ENCODE measurements at places on chromosomes 6 and 20.
A peak's percentile ranks its signal among the peaks of the same experiment; 100 is the strongest.

GRCh38 chr6:128499079-128499731, 21.2 kb downstream of the PTPRK start:
- no peaks in the 10 kb centered on the region for H3K27me3 ChIP-seq
- no peak overlapping the region for H3K4me3 ChIP-seq
- no peaks in the 10 kb centered on the region for H3K4me1 ChIP-seq
- no peak for DNase-seq
- no peak overlapping the region for H3K27ac ChIP-seq
- H3K36me3 ChIP-seq, result no peaks in the 10 kb centered on the region

GRCh38 chr6:117483004-117483644, 650 bp downstream of the DCBLD1 start:
- no peaks in the 10 kb centered on the region for H3K36me3 ChIP-seq
- peak overlapping the region; percentile 77 for H3K4me3 ChIP-seq
- peaks cover 17% of the 10 kb centered on the region for H3K4me1 ChIP-seq
- DNase-seq, result peak; percentile 22
- peaks cover 39% of the 10 kb centered on the region for H3K27me3 ChIP-seq
- H3K27ac ChIP-seq, result no peak overlapping the region

DNA sequence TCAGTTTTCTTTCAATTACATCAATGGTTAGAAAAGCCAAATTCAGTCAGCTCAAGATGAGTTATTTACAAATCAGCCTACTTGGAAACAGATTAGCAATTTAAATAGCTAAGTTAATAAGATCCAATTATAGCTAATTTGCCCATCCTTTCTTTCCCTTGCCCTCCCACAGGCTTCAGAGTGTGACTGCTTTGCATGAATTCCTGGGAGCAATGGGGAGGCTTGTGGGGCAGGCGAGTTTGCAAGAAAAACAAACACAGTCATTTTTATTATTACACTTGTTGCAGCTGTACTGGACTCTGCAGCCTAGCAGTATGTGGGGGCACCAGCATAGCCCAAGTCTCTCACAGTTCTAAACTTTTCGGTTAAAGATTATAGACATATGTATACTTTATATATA, 219.0 kb downstream of the NKAIN2 start:
- no peak for DNase-seq
- no peaks in the 10 kb centered on the region for H3K27me3 ChIP-seq
- H3K27ac ChIP-seq, result no peak overlapping the region

GRCh38 chr20:43838703-43839060, 76.0 kb upstream of the TOX2 start:
- H3K36me3 ChIP-seq, result no peaks in the 10 kb centered on the region
- H3K27me3 ChIP-seq, result no peaks in the 10 kb centered on the region
- H3K4me3 ChIP-seq, result no peak overlapping the region
- no peak for DNase-seq

- H3K4me3 ChIP-seq, result no peak overlapping the region
- H3K4me1 ChIP-seq, result peaks cover 6% of the 10 kb centered on the region
- no peak for DNase-seq
- H3K27ac ChIP-seq, result no peak overlapping the region
- H3K27me3 ChIP-seq, result no peaks in the 10 kb centered on the region
- H3K36me3 ChIP-seq, result no peaks in the 10 kb centered on the region
These were observed 84.5 kb upstream of the FYN start for GRCh38 chr6:111957623-111958315.

- peak overlapping the region; percentile 83 for H3K4me3 ChIP-seq
- no peaks in the 10 kb centered on the region for H3K27me3 ChIP-seq
- H3K4me1 ChIP-seq, result peaks cover 41% of the 10 kb centered on the region
- peaks cover 27% of the 10 kb centered on the region for H3K36me3 ChIP-seq
These were observed 1.4 kb downstream of the MAPK13 start for GRCh38 chr6:36131511-36132245.
